ENCODE measurements at places on chromosomes 6 and 20.

GRCh38 chr6:6880745-6881437, 226.9 kb upstream of the RREB1 start:
- DNase-seq, result no peak

GRCh38 chr6:118297821-118298220, 250.3 kb upstream of the PLN start:
- DNase-seq, result no peak

DNA sequence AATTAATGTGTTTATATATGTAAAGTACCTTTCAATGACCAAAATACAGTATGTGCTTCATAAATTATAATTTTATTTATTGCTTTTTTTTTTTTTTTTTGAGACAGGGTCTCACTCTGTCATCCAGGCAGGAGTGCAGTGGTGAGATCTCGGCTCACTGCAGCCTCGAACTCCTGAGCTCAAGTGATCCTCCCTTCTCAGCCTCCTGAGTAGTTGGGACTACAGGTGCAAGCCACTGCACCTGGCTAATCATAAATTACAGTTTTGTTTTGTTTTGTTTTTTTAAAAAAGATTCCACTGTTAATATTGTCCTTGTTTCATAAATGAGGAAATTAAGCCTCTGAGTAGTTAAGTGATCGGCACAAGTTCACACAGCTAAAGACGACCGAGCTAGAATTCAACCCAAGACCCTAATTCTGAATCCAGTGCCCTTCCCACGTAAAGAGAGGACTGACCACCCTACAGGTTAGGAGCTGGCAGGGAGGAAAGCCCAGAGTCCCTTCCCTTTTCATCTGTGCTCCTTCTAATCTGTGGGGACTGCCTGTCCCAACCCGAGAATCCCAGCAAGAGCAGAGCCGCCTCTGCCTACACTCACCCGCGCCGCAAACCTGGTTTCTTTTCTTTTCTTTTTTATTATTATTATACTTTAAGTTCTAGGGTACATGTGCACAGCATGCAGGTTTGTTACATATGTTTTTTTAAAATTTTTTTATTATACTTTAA, 8.5 kb upstream of the GDF5 start:
- DNase-seq, result no peak

- no peak for DNase-seq
Observed at GRCh38 chr6:122180132-122180531, 219.3 kb upstream of the HSF2 start.

- no peak for DNase-seq
Observed at GRCh38 chr6:39793516-39793915, 1.3 kb downstream of the DAAM2 start.

DNA sequence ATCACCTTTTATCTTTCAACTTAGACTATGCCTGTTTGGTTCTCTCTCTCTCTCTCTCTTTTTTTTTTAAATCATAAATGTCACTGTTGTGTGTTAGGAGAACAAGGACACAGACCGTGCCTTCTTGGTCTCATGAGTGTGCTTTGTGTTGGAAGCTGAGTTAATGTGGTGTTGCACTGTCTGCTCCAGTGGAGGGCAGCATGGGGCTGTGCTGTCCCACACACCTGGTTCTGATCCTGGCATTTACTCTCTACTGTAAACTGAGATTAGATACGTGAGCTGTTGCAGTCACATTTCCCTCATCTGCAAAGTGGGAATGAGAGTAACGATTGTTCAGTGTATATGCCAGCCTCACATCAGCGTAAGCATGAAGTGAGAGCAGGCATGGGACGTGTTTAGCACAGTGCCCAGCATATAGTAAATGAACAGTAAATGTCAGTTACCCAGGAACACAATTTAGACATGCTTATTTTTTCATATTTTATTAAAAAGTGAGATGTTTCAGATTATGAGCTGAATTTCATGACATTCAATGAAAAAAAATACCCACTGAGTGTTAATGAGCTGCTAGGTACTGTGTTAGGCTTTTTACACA, 161.1 kb downstream of the FARS2 start:
- no peak for DNase-seq

DNA sequence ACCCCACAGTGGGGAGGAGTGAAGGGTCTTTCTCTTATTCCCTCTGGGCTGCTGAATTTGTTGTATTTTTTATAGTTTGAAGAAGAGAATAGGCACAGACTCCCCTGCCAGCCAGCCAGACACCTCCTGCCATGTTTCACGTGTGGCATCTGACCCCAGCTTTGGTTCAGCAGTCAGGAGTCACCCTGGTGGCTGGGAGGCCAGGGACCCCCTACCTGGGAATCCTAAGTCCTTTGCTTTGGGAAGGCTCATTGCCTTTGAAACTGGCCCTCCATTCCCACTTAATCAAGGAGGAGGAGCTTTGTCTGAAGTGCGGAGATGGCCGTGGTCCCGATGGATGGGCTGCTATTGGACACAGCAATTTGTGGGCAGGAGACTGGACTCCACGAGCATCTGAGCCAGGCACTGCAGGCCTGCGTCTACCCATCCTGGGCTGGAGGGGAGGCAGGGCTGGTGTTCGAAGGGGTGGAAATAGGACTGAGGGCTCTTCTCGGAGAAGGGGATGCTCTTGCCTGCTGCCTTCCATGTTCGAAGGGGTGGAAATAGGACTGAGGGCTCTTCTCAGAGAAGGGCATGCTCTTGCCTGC, 196.1 kb downstream of the DLL1 start:
- no peak for DNase-seq

GRCh38 chr6:24831771-24832716, 33.3 kb upstream of the ARMH2 start:
- no peak for DNase-seq

DNA sequence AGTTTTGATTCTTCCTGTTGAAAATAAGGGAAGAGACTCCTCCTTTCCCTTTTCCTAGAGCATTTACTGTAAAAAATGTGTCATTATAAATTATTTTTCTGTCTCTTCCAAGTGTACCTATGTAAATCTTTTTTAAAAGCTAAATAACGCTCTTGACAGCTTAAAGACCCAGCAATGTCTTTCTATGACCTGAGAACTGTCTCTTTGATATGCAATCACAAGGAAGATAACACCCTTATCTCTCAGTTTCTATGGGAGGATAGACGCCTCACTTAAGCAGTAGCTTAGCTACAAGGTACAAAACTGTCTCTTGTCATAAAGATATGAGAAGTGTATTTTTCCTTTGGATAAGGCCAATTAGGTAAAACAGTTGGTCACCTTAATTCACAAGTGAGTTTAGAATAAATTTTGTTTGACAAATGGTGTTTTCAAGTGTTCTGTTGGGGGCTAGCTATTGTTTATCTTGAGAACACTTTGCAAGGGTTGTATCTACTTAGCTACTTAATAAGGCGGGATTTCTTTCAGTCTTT, 980.6 kb upstream of the EYS start:
- no peak for DNase-seq

DNA sequence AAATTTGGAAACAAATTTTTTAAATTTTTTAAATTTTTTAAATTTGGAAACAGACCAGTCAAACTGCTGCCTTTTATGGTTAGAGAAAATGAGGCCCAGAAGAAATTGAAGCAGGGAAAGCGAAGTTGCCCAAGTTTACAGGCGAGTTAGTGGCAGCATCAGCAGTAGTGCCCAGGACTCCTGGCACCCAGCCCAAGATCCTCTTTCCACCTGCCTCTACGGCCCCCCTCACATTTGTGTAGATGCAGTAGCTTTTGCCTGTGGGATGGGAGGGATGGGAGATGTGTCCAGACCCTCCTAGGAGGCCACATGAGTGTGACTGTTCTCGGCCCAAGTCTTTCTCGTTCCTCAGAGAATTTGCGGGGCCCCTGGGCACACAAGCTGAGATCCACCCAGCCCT, 49.8 kb downstream of the HNF4A start:
- DNase-seq, result no peak

DNA sequence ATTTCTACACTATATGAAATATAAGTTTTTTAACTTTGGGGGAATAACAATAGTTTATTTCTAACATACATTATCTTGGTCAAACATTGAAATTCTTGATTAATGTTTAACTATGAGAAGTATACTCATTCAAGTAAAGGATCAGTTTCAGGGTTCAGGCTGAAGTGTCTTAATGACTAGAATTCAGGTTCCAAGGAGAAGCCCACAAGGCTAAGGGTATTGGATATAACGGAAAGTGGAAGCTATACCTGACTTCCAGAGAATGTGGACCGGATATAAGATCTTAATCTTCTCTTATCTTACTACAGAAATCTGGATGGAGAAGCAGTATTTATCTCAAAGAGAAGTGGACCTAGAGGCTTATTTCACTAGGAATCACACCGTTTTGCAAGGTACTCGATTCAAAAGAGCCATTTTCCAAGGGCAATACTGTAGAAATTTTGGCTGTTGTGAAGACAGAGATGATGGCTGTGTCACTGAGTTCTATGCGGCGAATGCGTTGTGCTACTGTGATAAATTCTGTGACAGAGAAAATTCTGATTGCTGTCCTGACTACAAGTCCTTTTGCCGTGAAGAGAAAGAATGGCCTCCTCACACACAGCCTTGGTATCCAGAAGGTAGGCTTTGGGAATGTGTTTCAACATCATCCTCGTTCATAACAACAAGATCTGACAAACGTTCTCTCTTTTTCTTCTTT, at the start of gene TINAG:
TINAG (plus strand) TSS at position 153 of the 697 bp plus-strand sequence; CDS start at position 263, 110 bp downstream.
- DNase-seq, result no peak

GRCh38 chr6:134195985-134196384, 121.9 kb downstream of the SGK1 start:
- no peak for DNase-seq

- DNase-seq, result no peak
Observed at GRCh38 chr6:51396583-51396982, 577.9 kb downstream of the TFAP2B start.

DNA sequence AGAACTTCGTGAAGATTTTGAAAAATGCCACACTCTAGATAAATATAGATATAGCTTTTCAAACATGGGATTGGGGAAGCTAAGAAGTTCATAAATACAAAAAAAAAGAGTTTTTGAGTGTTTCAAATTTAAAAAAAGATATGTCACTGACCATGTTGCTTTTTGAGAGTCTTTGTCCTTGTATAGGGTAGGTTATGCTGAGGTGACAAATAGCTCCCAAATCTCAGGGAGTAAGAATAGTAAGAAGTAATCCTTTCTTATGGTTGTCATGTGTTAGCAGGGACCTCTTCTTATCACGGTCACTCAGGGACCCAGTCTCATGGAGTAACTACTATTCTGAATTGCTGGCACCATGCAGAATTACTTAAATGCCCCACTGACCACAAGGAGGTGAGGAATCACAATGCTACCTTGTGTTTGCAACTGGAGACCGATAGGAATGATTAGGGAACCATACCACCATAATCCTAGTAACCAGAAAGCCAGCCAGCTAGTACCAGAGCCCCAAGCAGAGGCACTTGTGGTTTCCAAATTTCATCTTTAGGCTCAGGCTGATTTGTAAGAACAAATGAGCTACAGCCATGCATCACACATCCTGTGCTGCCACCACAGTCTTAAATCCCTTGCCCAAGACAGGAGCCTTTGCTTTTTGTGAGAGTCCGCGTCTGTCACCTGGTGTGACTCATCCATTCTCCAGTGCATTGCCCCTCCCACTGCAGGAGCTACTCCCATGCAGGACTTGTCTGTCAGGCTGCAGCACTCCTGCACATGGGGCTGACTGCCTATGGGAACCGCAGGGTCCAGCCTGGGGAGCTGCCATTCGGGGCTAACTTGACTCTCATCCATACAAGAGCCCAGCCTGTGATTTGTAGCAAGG, 42.4 kb upstream of the ADGRF4 start:
- no peak for DNase-seq

GRCh38 chr6:146868671-146869209, 270.0 kb downstream of the ADGB start:
- DNase-seq, result no peak

- no peak for DNase-seq
Observed at GRCh38 chr6:140816681-140817080, 1316.0 kb upstream of the GJE1 start.

DNA sequence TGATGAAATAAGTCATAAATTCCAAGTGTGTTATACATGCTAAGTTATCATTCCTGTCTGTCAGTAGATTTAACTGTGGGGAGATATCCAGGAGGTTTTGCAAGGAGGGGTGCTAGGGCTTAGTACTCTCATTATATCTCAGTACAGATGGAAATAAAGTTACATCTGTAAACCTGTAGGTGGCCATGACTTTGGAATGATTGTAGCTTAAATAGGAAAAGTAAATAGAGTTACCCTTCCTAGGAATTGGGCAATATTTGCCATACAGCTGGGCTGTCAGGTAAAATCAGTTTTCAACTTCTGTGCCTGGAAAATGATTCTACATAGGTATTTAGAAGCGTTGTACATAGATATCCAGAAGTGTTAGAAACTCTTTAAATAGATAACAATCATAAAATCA, 19.8 kb upstream of the TGM3 start:
- no peak for DNase-seq

- DNase-seq, result no peak
Observed at GRCh38 chr6:27321901-27322300, 9.8 kb upstream of the POM121L2 start.

DNA sequence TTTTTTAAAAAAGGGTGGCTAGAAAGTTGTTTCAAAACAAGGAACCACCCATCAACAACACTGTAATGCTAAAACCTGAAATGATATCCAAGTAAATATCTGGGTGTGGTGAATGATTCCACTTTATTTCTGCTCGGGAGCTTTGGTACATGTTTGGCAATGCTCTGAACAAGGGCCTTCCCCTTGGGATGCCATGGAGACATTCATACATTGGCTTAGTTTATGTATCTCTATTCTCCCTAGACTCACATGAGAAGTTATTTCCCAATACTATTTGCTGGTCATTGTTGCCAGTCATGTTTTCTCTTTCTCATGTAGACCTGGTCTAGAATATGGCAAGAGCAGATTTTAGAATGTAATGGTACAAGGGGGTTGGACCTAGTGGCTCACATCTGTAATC, 22.9 kb downstream of the ADTRP start:
- DNase-seq, result no peak

- peak; percentile 94 for DNase-seq
Observed at GRCh38 chr6:35297601-35298481, at the start of gene DEF6. Gene DEF6 (plus strand): TSS chr6:35297818. CDS start chr6:35297857, 39 bp downstream.

GRCh38 chr20:32792316-32792715, 27.4 kb upstream of the MAPRE1 start:
- no peak for DNase-seq

DNA sequence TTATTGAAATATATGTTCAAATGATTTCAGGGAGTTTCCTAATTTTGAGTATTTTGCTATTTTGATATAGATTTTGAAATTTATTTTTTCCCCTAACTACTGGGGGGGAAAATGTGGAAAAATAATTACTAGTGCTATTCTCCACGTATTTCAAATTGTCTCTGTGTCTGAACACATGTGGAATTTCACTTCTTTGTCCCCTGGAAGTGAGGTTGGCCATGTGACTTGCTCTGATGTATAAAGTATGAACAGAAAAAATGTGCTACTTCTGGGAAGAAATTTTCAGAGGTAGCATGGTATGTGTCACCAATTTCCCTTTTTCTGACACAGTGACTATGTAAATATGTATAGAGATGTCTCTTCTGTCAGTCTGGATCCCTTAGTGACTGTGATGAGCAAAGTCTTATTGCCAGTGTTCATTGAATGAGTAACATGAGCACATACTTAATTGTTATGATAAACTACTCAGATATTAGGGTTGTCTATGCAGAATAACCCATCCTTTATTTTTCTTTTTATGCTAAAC, 215.4 kb upstream of the CCN2 start:
- DNase-seq, result no peak

GRCh38 chr20:57695940-57696339, 13.9 kb downstream of the PMEPA1 start:
- DNase-seq, result no peak

Data from CD4-positive, CD25-positive, alpha-beta regulatory T cell (primary cell).